ENCODE measurements at places on chromosomes 3 and 15. TPM values are rescaled to one million over a fixed set of nuclear protein-coding genes. Genes with fewer than 3 reads are reported as not detected.
A peak's percentile ranks its signal among the peaks of the same experiment; 100 is the strongest.

LRRIQ4 gene
- polyA plus RNA-seq: not detected

DNA sequence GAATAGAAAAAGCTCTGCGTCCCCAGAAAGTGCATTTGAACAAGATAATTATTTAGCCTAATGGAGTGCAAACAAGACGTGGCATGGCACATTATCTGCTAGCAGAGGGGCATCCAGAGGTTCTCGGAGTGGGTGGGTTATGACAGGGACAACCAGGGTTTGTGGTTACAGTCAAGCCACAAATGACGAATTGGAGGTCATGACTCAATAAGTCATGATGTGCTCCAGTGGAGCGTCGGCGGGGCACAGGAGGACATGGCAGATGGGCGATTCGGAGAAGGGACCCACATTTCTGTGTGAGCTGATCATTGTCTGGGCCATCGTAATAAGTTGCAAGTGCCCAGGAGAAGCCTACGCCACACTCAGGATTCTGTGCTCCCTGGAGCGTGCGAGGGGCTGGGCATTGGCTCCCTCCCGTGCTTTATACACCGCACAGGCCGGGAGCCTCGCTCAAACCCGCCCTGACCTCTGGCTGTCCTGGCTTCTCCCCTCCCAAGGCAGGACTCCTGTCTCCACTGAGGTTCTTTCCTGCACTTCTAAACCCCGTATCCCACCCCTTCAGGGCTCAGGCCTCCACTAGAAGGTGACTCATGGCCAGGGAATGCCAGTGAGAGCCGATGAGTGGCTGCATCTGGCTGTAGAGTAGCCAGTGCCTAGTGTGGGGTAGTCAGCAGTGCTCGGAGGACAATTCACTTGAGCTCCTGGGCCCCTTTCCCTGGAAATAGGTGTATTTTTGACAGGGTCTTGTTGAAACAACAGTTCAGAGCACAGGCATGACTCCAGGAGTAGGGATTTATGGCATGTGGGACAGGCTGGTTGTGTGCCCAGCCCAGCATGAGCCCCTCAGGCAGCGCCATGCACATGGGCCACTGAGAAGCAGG is 67.4 kb downstream of the GRIP2 start:
- DNase-seq: peak; percentile 57

- DNase-seq: no peak
These were observed 27.0 kb upstream of the CD200R1L start for GRCh38 chr3:112873632-112874031.

- no peak for DNase-seq
These were observed 876 bp downstream of the PLSCR1 start for GRCh38 chr3:146543461-146544001.

GNAT1 gene
- not detected for polyA plus RNA-seq

DNA sequence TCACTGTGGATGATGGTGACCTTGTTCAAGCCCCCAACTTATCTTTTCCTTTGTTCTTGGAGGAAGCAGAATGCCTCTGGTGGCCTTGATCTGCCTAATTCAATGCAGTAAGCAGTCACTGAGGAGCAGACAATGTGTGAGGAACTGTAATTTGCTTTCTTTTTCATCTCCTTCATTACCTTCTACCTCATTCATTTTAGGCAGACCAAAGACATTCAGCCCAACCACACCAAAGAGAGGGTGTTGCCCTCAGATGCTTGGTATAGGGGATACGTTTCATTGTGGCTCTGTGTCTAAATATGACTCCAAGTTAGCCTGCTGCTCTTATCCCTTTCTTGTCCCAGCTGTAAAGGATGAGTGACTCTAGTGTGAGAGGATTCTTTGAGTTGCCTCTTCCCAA is 15.3 kb downstream of the EXOSC7 start:
- no peak for DNase-seq

DNA sequence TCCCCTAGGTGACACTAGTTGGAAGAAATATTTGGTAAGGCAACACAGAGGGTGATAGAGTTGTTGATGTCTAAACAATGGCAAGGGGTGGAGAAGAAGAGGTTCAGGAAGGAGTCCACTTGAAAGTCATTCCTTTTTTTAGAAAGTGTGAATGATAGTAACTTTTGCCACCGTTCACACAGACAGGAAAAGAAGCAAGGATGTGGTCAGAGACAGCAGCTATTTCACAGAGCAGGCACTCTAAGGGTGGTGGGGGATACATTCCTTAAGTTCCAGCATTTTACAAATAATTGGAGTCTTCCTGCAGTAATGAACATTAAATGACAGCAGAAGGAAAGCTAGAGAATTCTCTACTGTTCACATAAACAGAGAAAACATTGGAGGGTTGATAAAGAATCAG is 75.4 kb upstream of the ZNF385D start:
- DNase-seq: no peak

KBTBD12 gene
- polyA plus RNA-seq: not detected

DNA sequence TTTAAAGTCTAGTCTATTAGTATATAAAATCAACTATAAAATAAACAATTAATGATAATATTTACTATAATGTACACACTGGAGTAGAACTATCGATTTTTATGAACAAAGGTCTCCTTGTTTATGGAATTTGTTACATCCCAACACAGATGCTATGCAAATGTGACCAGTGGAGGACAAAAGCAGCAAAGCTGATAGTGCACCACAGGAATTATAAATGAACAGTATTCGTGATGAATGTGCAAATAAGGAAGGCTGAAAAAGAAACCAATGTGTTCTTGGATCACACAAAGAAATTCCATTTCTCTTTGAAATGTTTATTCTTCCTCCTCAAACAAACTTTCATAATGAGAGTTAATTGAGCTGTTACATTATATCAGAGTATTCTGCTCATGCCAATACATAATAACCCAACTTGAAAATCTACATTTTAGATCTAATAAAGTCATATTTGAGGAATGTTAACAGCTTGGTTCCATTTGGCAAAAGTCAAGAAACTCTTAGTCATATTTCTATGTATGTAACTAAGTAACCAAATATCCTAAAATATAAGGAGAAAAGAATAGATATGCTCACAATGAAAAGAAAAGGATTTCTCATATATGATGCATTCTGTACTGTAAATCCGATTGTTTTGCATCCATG is 79.3 kb downstream of the NEK10 start:
- DNase-seq: no peak

- DNase-seq: no peak
These were observed 39.6 kb downstream of the CBLB start for GRCh38 chr3:105829229-105829628.

DGKG gene
- polyA plus RNA-seq: not detected

GRCh38 chr15:58523634-58524033 is 91.8 kb downstream of the LIPC start:
- no peak for DNase-seq

DNA sequence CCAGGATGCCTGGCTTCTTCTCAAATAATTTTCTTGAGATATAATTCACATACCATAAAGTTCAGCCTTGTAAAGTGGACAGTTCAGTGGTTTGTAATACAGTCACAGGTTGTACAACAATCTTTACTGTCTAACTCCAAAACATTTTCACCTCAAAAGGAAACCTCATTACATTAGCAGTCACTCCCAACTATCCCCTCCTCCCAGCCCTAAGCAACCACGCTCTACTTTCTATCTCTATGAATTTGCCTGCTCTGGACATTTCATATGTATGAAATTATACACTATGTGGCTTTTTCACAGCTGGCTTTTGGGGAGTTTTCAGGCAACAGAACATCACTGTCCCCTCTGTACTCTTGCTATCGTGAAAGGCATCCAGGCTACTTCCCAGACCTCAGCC is 17.5 kb downstream of the TGM5 start:
- DNase-seq: no peak

DNA sequence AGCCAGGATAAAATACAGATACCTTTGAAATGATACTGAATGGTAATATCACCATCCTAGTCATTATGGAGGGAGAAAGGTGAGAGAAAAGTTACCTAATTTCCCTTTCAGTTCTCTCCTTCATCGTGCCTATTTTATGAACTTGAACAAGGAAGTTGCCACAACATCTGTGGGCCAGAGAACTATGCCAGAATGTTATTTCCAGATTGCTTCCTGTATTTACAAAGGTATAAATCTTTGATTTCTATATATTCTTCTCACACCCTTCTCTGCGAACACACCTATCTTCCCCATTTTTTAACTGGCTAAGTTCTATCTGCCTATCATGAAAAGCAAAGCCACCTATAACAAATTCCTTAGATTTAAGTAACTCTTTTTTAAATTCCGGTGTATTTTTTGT is 163.6 kb upstream of the GRM7 start:
- DNase-seq: no peak

GRCh38 chr3:138960417-138960852 is 13.4 kb downstream of the FOXL2NB start:
- no peak for DNase-seq

- no peak for DNase-seq
These were observed 973 bp upstream of the USP13 start for GRCh38 chr3:179651687-179652446.

CPLX3 gene
- not detected for polyA plus RNA-seq

DNA sequence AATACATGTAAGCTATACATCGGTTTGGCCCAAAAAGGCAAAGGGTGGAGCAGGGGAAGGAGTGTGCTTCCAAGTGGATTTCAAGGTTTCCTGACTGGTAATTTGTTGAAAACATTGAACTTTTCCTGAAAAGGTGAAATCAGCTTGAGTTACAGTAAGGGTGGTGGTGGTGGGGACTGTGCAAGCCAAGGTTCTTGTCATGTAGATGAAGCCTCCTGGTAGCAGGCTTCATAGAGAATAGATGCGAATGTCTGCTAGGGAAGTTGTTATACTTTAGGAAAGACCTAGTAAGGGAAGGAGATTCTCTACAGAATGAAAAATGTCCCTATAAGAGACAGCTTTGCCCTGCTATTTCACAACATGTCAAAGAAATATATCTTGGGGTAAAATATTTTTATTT is 528.2 kb upstream of the CBLB start:
- no peak for DNase-seq

DNA sequence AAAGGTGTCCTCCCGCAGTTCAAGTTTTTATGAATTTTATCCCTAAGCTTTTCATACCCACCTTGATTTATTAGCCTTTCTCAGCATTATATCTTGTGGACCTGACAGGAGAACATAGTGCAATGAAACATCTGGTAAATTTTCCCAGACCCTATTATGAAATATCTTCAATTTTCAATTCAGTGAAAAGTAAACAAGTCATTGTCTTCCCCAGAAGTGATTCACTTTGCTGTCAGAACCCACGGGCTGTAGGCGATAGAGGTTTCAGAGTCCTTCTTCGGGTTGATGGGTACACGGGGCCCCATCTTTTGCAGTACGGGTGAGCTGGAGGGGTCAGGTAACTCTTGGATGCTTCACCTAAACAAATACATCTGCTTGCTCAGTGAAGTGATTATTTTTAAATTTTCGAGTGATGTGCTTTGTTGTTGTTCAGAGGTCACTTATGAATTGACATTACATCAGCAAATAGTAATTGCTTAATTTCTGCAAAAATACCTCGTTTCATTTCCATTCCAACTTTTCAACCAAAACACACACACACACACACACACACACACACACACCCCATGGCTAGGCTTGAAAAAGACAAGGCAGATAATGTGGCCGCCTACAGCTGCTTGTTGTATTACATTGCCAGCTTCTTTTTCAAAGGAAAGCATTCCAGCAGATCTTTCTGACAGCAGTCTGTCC is 102.9 kb downstream of the SEMA6D start:
- DNase-seq: no peak

PLCH1 gene
- 0.06 TPM for polyA plus RNA-seq

GRCh38 chr15:101307048-101307896 is 12.2 kb upstream of the SNRPA1 start:
- no peak for DNase-seq
